ENCODE measurements at places on chromosomes 16 and 17.
A peak's percentile ranks its signal among the peaks of the same experiment; 100 is the strongest.

DNA sequence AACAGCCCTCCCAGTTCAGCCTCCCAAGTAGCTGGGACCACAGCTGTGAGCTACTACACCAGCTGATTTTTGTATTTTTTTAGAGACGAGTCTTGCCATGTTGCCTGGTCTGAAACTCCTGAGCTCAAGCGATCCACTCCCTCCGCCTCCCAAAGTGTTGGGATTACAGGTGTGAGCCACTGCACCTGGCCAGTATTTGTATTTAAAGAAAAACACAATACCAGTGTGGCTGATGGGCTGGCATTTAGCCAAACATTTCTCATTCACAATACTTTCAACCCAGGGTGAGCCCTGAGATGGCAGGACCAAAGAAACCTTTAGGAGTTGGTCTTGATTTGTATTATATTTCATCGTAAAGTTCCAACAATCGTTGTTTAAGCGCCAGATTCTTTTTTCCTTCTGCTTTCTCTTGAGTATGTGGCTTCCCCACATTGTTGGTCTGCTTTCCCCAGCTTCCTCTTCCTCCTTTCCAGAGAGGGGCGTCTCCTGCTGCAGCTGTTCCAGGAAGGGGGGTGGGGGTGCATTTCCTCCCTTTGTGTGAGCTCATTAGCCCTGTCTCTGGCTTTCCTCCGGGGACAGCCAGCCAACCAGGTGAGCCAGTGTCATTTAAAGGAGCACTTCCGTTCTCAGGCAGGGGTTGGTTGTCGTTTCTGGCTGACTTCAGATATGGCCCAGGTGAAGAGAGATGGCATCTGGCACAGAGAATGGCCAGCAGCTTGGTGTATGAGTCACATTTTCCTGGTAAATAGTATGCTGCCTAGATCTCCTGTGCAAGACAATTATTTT, 79.9 kb downstream of the GPRC5B start:
- peak; percentile 72 for DNase-seq

DNA sequence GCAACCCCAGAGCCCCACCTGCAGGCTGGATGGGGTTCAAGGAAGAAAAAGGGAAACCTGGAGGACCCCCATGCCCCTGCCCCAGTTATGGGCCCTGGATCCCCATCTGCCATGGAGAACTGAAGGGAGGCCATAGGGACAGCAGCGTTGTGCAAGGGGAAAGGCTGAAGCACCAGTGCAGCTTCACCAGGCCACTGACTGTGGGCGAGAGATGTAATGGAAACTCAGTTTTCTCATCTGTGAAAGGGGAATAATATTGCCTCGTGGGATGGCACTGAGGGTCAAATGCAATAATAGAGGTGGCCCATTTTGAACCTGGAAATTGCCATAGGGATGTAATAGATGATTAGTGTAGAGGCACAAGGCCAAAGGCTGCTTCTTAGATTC, 9.9 kb upstream of the TSPOAP1 start:
- DNase-seq: peak; percentile 77

- DNase-seq: no peak
These were observed 27.4 kb downstream of the SNX11 start for GRCh38 chr17:48134912-48135480.

- no peak for DNase-seq
These were observed 136.3 kb downstream of the KCNJ12 start for GRCh38 chr17:21512307-21513011.

DNA sequence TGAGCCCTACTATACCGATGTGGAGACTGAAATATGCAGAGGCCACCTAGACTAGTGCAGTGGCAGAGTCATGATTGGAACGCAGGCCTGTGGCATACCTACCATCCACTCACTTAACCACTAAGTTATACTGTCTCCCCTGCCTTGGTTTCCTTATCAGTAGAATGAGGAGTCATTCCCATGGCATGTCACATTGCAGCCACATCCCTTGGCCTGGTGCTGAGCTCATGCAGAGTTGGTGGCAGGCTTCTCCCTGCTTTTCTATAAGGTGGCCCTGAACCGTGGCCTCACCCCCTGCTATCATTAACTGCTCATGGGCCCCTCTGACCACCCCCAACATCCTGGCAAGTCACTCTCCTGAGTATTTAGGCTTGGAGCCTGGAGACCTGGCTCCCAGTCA, 212.5 kb downstream of the KATNIP start:
- no peak for DNase-seq

DNA sequence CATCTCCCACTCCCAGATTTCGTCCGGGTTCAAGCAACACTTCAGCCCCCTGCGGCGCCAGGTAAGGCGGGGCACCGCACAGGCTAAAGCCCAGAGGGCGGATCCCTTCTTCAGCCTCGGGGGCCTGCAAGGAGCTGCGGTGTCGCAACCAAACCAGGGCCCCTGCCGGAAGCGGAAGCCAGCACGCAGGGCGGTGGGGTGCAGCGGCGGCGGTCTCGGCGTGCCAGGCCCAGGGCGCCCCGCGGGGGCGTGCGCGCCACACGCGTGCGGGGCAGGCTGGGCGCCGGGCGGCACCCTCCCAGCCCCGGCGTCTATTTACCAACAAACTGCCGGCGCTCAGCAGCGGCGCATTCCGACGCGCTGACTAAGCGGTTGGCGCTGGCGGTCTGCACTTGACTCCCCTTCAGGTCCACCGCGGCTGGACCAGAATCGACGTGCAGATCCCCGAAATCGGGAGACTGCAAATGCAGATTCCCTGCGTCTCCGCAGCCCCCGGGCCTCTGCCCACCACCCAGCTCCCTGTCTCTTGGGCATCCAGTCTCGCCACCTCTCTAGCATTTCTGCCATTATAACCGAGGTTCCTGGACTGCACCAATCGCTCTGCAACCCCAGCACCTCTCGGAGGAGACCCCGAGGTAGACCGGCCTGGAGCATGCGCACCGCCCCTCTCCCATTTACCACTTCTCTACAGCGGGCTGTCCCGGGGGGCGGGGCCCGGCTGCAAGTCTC, 421 bp upstream of the DLX4 start:
- DNase-seq: peak; percentile 62

- no peak for DNase-seq
These were observed 3.8 kb upstream of the DBNDD1 start for GRCh38 chr16:90023078-90023447.

DNA sequence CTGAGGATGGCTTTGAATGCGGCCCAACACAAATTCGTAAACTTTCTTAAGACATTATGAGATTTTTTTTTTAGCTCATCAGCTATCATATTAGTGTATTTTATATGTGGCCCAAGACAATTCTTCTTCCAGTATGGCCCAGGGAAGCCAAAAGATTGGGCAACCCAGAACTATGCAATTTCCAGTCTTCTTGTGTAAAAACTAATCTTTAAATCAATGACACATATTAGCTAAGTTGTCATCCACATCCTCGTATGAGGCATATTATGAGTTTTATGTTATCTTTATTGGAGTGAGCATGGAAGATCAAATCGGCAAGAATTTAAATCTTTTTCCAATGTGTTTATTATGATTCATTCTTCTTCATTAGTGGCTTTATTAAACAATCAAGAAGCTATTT, 198.6 kb upstream of the HSBP1 start:
- DNase-seq: no peak

GRCh38 chr17:12122075-12122474, 101.4 kb downstream of the MAP2K4 start:
- DNase-seq: no peak

- no peak for DNase-seq
These were observed 17.2 kb downstream of the COPRS start for GRCh38 chr17:31841850-31842194.

DNA sequence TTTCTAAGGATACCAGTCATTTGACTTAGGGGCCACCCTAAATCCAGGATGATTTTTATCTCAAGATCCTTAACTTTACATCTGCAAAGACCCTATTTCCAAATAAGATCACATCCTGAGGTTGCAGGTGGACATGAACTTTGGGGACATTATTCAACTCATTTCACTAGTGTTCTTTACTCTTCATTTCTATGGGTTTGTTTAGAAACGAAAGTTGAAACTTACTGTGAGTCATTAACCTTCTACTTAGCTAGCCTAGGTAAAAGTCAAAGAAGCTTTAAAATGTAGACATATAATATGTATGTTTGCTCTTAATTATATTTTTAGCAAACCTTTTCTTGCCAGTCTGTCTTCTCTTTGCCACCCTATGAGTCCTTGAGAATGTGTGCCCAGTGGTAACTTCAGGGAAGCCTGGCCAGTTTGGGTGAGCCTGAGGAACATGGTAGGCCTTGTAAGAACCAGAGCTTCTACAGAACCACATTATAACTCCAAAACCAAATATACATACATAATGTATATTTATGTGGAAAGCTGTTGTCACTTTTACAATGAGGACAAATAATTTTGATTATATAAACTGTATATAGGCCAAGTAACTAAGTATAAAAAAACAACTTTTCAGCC, 38.4 kb downstream of the BPTF start:
- DNase-seq: no peak

- DNase-seq: no peak
These were observed 17.3 kb downstream of the CCR7 start for GRCh38 chr17:40547785-40548478.

GRCh38 chr17:68238164-68238870, 9.5 kb upstream of the AMZ2 start:
- DNase-seq: peak; percentile 39

DNA sequence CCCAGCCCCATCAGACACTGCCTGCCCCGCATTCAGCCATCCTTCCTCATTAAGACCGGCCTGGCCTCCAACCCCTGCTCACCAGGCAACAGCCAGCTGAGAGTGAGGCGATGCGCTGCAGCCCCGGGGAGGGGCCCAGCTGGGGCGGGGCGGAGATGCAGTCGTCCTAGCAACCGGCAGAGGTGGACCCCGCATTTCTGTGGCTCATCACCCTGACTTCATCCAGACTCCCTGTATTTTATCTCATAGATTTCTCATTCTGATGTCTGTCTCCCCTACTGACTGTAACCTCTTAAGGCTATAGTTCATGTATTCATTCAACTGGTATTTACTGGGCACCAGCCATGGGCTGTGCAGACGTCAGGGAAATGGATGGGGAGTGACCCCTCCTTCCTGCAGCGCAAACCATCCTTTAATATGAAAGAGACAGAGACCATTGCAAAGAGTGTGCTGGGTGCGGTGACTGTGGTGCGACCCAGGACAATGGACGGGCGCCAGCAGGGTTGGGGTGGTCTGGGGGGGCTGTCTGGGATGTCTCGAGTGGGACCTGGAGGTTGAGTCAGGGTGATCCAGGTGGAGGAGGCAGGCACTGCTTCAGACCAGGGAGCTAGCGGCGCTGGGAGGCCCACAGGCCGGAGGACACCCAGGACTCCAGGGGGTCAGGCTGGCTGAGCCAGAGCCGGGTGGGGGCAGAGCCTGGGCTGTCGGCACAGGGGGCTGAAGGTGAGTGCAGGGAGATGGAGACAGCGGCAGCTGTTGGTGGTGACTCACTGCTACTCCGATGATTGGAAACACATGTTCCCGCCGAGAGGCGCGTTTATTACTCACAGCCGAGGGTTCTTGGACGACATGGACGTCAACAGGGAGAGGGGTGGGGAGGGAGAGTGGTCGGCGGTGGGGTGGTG, 10.5 kb upstream of the TIMP2 start:
- DNase-seq: no peak

DNA sequence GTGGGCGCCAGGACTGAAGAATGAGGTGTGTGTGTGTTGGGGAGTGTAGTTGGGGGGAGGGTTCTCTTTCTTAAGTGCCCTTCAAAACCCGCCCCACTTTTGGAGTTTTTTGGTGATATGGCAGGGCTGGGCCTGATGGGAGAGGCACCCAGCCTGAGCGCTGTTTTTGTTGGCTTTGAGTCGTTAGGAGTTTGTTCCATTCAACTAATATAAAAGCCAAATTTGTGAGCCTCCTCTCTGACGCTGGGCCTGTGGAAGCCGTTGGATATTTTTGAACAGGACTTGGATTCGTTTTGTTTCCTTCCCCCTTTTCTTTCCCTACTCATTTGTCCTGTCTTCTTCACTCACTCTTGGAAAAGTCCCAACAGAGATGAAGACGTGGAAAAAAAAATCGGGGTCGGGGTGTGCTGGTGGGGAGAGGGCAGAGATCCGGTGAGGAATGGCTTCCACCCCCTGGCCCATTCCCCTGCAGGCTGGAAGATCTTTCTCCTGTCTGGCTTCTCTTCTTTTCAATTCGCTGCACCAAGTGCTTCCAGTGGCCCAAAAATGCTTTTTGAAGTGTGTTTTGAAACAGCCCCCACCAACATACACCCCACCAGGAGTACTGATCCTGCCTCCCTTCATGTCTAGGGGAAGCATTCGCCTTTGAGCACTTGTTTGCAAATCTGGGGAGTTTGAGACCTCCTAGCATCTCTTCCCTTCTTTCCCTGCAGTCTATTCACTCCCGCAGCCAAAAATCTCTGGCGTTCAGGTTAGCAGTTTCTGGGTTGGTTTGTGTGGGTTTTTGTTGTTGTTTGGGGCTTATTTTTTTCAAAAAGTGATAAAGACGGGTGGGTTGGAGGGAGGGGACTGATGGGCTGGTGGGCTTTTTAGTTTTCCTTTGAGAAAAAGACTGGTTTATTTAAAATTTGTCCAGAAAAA, 2.6 kb downstream of the FZD2 start:
- no peak for DNase-seq

- no peak for DNase-seq
These were observed 854 bp upstream of the SSTR5 start for GRCh38 chr16:1071561-1072225.

- no peak for DNase-seq
These were observed 194.4 kb upstream of the TOX3 start for GRCh38 chr16:52741351-52741750.

GRCh38 chr17:52982331-52982730, 823.8 kb upstream of the CA10 start:
- DNase-seq: no peak

GRCh38 chr17:21523497-21524210, 147.5 kb downstream of the KCNJ12 start:
- no peak for DNase-seq

DNA sequence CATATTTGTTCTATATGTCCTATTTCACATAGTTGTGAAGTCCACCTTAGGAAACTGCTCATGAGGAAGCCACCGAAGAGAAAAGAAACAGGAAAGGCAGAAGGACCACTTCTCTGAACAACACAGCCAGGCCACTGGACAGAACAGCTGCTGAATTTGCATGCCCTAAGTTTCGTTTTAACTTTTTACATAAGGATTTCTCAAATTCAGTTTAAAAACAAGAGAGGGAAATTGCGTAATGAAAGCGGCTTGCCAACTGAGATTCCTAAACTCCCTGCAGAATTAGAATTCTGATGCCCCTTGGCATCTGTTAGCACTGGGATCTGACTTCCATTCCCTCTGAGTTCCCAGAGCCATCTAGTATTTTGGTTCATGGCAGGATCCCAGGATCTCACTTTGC, 5.0 kb upstream of the CCL8 start:
- DNase-seq: peak; percentile 82

DNA sequence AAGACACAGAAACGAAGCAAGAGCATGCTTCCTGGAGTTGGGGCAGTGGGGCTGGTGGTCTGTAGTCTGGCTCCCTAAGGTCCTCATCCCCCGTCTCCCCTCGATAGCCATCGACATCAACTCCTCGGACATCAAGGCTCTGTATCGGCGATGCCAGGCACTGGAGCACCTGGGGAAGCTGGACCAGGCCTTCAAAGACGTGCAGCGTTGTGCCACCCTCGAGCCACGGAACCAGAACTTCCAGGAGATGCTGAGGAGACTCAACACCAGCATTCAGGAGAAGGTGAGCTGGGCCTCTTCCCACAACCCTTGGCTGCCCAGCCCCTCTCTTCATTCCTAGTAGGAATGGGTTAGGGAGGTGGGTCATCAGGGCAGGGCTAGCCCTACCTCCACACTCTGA, 2.3 kb downstream of the UNC45B start:
- no peak for DNase-seq

GRCh38 chr16:88554711-88555264, 15.4 kb upstream of the ZC3H18 start:
- DNase-seq: no peak

- DNase-seq: peak; percentile 1
These were observed 454.8 kb upstream of the CDH11 start for GRCh38 chr16:65576631-65577030.

Measured in suppressor macrophage (primary cell).